ENCODE measurements at places on chromosomes 12 and 14.

DNA sequence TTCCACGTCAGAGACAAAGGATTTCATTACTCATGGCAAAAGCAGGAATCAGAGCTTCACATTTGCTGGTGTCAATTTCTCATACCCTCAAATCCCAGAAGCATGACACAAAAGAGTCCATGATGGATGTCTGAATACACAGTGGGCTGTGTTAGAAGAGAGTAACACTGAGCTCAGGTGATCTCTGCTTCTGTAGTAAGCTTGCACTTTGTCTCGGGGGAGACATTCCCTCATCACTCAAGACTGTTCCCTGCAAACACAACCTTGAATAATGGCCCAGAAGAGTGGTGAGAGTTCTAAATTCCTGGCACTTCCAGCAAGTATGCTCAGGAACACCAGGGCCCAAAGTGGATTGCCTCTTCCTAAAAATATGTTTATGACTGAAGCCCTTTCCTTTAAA lies 1787.2 kb upstream of the SEL1L start:
- no peak for DNase-seq

DNA sequence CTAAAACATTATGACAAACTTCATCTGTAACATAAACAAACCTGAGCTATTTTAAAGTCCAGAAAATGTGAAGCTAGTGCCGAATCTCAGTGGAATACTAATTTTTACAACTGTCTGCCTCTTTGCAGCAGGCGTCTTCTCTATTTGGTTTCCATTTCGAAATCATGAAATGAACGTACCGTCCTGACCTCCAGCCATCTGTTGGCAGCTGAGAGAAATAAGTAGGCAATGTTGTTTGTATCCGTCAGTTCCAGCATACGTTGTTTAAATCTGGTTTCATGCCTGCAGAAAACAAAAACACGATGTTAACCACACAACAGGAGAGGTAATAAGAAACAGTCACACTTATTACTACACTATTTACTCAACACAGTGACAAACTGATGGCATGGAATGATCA lies 54.3 kb upstream of the KCNJ8 start:
- no peak for DNase-seq

GRCh38 chr12:58388261-58388660 lies 446.9 kb downstream of the ATP23 start:
- DNase-seq, result no peak

DNA sequence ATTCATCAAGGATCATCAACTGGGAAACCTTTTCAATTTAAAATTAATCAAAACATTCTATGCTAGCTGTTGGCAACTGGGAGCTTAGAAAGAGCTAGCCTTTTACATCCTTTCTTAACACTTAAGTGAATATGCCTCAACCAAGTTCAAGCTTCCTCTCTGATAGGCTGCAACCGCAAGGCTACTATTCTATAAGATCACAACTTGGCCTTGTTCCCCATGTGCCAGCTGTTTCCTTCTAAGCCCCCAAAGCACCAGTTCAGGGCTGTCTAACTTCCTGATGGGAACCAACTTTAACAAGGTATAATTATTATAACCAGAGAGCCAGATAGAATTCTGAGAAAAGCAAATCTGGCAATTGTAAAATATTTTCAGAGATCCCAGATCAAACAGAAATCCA lies 37.0 kb downstream of the KCNC2 start:
- DNase-seq, result no peak

DNA sequence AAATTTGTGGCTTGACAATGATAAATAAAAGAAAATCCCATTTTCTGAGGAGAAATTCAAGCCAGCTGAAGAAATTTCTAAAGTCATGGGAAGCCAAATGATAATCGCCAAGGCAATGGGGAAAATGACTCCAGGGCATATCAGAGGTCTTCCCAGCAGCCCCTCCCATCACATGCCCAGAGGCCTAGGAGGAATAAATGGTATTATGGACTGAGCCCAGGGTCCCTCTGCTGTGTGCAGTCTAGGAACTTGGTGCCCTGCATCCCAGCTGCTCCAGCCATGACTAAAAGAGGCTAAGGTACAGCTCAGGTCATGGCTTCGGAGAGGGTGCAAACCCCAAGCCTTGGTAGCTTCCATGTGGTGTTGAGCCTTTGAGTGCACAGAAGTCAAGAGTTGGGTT lies 4.4 kb downstream of the CLEC12A start:
- DNase-seq, result no peak

- no peak for DNase-seq
These were observed 268.2 kb downstream of the DPF3 start for GRCh38 chr14:72625689-72626088.
